Small intestine (tissue), 16 donors: ENCODE measurements at places on chromosomes 6 and 20. TPM values are rescaled to one million over a fixed set of nuclear protein-coding genes. Genes with fewer than 3 reads are reported as not detected.

GRCh38 chr6:21382821-21383449, 210.6 kb upstream of the SOX4 start:
- DNase-seq: no peak

DNA sequence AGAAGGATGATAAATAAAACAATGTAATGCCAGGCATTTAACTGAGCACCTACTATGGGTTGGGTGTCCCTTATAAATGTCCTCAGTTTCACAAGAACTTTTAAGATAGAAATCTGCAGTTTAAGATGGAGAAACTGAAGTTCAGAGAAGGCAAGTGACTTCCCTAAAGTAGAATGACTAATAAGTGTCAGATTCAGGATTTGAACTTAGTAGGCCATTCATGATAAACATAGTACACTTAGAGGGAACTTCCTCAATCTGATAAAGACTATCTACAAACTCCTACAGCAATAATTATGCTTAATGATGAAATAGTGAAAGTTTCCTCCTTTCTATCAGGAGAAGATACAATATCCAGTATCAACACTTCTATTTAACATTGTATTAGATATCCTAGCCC, 43.9 kb downstream of the NCR2 start:
- no peak for DNase-seq

DNA sequence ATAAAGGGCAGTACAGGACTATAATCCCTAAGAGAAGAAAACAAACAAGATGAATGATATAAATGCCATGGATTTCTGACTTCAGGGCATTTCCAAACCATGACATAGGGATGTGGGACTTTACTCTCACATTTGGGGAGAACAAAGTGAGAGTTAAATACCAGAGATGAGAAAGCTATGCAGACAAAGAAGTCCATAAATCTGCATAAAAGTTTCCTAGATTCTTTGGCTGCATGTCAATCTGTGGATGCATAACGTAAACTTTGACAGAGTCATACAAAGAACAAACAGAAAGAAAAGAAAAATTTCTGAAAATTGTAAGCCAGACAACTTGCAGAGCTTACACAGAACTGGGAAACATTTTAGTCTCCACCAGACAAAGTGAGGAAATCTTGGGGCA, 11.7 kb downstream of the EPM2A start:
- no peak for DNase-seq

Gene FOXC1
- polyA plus RNA-seq: 0.22 TPM

Gene RPS10
- 2,088 TPM for polyA plus RNA-seq

Gene PDE10A
- 0.22 TPM for polyA plus RNA-seq

Gene CD93
- polyA plus RNA-seq: 36.7 TPM
